Midbrain (tissue), 1 donor: ENCODE measurements at places on chromosomes 7 and 10.

GRCh38 chr10:43963379-43963778 lies 314.7 kb upstream of the ZNF32 start:
- DNase-seq = no peak

- peak; percentile 17 for DNase-seq
These were observed 85.4 kb downstream of the ICA1 start for GRCh38 chr7:8176370-8177081.

DNA sequence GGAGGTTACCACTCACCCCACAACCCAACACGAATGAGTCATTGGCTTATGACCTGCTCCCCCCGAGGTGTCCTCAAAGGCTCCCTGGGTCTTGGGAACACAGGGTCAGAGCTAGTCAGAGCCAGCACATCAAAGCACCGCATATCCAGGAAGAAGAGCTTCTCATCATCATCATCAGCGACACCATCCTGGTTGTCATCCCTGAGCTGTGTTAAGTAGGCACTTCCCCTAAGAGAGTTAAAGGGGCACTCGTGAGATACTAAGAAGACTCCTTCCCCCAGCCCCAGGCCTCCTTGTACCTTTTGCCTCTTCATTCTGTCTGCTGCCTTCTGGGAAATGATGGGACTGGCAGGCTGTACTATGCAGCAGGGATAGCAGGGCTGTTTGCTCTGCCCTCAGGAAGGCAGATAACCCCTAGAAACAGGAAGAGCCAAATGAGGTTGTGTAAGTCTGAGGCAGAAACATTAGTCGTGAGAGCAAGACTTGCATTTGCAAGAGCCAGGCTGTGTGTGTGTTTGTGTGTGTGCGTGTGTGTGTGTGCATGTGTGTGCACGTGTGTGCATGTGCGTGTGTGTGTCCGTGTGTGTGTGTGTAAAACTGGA lies 11.1 kb upstream of the CPA1 start:
- no peak for DNase-seq

DNA sequence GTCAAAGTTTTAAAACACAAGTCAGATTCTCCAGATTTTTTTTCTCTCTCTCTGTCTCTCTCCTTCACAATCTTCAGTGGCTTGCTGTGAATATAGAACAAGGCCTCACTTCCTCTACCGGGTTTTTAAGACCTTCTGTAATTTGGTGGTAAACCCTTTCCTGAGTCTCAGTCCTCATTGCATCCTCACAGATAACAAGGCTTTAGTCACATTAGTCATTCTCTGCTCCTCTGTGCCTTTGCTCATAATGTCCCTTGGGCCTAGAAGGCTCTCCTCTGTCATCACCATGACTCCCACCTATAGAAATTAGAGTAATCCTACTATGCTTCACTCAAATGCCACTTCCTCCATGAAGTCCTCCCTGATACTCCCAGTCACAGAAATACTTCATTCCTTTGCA lies 172.7 kb upstream of the HPS1 start:
- no peak for DNase-seq

DNA sequence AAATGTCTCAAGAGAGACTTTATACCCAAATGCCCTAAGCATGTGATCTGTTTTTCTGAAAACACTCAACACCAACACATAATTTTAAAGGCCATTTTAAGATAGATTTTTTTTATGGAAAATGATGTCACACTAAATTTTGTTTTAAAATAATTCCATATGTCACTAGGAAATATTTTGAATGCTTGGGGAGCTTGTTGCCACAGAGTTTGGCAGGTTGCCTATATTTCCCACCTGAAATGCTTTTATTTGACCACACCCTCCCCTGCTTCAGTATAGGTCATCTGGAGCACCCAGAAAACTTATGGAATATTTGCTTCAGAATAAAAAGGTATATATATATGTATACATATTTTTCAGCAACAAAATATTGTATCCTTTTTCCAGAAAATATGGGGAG lies 180.0 kb upstream of the ANK3 start:
- no peak for DNase-seq

DNA sequence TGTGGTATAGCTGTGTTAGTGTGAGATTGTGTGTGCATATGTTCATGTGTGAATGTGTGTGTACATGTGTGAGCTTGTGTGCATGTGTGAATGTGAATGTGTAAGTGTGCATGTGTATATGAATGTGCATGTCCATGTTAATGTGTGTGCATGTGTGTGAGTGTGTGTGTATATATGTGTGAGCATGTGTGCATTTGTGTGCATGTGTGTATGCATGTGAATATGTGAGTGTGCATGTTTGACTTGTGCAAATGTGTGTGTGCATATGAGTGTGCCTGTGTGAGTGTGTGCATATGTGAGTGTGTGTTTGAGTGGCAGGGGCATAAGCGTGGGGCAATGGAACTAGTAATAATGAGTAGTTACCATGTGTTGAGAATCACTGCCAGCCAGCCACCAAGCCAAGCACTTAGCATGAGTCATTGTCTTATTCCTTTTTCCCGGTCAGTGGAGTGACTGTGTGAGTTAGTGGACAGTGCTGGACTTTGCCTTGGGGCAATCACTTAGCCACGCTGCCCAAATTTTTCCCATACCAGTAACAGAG lies 46.3 kb upstream of the SHH start:
- no peak for DNase-seq

DNA sequence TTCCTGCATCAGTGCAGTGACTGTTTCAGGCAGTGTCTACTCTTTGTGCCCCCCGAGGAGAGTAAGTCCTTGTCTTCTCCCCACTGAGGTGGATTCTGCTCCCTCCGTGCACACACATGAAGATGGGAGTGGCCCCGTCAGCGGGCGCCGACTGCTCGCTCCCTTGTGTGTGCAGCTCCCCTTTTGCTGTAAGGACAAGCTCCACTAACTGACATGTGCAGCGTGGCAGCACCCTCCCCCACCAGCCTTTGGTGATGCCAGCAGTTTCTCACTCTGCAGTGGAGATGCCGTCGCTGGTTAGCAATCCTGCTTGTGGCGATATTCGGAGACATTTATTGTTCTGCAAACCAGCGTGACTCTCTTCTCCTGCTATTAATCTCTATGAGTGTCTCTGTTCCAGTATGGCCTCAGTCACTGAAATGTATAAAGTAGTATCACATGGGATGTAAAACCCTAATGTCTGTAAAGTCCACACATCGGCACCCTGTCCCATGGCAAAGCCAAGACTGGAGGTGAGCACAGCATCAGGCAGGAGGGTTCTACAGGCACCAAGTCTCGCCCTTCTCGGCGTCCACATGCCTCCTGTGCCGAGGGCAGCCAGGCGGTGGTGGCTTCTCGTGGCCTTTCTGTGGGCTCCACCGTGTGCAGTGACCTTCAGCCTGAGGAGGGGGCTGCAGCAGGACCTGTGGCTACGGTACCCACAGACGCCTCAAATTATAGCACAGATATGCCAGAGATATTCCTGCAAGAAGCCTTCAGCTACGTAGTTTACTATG lies 202.7 kb downstream of the EBF3 start:
- DNase-seq = no peak

GRCh38 chr7:7861211-7861633 lies 107.4 kb upstream of the GLCCI1 start:
- DNase-seq = no peak

GRCh38 chr10:78443900-78444571 lies 410.4 kb downstream of the RPS24 start:
- DNase-seq = no peak

DNA sequence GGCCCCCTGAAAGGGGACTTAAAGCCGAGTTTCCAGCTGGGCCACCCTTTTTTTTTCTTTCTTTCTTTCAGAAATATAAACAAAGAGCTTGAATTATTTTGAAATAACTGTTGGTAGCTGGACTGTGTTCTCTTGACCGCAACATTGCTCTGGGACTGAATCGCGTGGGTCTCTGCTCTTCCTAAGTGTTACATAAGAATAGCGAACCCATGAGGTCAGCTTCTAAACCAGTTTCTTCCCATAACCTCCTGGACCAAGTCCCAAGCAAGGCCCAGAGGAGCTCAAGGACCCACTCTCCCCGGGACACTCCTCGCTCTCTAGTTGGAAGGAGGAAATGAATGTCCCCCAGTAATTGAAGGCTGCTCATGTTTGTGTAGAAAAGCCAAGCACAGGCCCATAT lies 91.1 kb downstream of the CXCL12 start:
- no peak for DNase-seq

- no peak for DNase-seq
These were observed 126.5 kb upstream of the UNC5B start for GRCh38 chr10:71085689-71086438.

- DNase-seq = no peak
These were observed 143.2 kb downstream of the SRPK2 start for GRCh38 chr7:105245398-105246114.

GRCh38 chr10:58817201-58817846 lies 304.7 kb downstream of the BICC1 start:
- no peak for DNase-seq

- no peak for DNase-seq
These were observed 116.4 kb downstream of the SORBS1 start for GRCh38 chr10:95444792-95445191.

DNA sequence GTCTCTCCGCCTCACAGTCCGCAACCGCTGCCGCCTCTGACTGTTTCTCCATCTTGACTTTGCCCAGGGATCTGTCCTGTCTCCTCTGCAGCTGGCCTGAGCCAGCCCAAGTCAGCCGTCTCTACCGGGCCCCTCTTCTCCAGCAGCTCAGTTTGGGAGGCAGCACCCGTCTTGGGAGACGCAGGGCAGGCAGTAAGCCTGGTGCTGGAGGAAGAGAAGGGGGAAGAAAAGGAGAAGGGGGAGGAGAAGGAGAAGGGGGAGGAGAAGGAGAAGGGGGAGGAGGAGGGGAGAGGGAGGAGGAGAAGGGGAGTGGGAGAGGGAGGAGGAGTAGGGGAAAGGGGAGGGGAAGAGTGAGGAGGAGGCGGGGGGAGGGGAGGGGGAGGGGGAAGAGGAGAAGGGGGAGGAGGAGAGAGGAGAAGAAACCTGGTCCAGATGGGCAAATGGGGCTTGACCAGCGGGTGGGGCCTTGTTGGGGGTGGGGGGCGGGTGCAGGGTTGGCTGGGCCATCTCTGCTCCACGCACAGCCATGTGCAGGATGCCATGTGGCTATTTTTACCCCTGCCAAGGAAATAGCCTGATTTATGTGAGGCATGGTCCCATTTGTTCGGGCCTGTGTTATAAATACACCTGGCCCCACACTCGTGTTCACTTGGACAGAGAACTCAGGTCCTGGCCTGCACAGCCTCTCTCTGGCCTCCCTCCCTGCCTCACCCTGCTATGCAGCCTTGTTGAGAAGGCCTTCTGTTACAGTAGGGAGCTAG lies 35.9 kb upstream of the FZD9 start:
- no peak for DNase-seq

DNA sequence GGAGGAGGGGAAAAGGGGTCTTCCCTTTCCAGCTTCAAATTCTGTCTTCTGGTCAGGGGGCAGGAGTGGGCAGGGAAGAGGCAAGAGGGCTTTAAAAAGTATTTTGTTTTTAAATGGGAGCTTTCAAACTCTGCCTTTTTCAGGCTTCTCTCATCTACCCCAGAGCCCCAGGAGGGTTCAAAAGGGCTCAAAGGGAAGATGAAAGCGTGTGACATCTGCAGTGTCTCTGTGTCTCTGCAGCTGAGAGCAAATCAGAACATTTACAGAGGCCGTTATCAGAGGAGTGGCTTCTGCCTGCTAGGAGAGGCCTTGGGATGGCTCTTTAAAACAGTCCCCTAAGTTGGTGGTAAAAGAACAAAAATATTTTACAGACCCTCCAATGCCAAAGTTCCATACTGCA lies 30.3 kb downstream of the TRIM8 start:
- DNase-seq = no peak

DNA sequence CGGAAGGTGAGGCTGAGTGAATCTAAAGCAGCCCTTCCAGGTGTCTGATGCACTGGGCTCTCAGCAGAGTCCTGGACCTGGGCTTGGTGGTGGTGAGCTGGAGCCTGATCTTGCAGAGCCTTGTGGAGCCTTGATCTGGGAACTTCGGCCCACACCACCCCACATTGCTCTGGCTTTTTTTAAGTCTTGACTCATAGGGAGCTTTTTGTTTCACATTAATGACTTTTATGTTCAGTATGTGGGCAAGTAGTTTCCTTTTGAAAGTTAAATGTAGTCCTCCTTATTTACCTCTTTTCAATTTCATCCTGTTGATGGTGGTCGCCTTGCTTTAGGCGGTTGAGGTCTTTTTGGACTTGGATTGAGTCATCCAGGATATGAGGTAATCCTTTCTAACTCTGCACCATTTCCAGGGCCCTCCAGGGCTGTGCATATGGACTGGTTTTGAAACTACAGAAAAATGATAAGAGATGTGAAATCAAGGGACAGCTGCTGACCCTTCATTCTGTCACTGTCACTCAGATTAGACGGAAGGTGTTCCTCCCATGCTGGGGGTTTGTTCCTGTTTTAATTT lies 2.9 kb upstream of the NRAP start:
- DNase-seq = no peak

DNA sequence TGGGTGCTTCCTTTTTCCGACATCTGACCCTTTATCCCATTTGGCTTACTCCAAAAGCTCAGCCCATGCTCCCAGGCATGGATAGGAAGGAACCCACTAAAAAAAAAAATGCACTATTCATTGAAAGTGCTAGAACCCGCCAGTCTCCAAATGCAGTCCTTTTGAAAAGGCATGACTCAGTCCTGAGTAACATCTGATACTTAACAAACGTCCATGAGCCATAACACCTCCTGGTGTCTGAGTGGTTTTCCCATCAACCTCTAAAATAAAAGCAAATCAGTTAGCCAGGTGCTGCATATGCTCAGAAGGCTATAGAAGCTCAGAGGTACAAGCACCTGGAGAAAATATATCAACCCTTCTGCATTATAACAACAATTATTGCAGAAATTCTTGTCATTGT lies 45.0 kb upstream of the CACUL1 start:
- no peak for DNase-seq

DNA sequence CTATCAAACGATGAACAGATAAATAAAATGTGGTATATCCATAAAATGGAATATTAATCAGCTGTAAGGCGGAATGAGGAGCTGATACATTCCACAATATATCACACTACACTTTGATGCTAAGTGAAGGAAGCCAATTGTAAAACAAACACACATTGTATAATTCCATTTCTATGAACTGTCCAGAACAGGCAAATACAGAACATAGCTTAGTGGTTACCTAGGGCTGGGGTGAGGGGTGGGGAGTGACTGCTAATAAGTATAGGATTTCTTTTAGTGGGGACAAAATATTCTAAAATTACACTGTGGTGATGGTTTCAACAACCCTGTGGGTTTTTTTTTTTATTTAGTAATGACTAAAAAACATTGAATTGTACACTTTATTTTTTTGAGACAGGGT lies 82.1 kb upstream of the SLC26A5 start:
- no peak for DNase-seq

- DNase-seq = no peak
These were observed 307.9 kb upstream of the SP8 start for GRCh38 chr7:21094589-21094988.

GRCh38 chr7:115477193-115477651 lies 553.3 kb downstream of the TFEC start:
- DNase-seq = no peak

DNA sequence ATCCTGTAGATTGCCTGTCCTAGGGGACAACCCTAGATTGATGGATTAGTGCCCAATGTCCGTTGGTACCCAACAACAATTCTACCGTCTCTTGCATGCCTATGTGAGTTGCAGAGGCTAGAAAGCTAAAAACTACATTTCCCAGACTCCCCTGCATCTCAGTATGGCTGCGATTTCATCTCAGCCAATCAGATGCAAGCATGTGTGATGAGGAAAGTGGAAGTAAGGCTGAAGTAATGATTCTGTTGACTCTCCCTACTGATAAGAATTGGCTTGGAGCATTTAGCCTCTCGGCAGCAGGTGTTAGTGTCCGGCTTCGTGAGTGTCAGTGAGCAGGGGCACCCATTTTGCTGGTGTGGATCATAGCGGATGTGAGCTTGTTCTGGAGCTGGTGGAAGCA lies 171.9 kb downstream of the FGFR2 start:
- DNase-seq = no peak
